Hindlimb muscle (tissue), 1 donor: ENCODE measurements at places on chromosomes 7 and 10. TPM values are rescaled to one million over a fixed set of nuclear protein-coding genes. Genes with fewer than 3 reads are reported as not detected.

DNA sequence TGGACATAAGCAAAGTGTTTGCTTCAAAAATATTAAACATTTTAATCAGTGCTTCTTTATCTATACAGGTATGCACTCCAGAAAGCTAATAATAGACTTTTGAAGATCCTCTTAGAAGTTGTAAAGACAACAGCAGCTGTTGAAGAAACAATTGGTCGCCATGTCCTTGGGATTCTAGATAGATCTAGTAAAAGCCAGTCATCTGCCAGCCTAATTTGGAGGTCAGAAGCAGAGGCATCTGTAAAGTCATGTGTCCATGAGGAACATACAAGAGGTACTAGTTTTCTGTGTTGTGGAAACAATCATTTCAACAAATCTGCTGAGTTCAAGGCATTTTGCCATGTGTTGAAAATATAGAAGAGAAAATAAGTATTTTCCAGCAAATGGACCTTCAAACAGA is 89.3 kb downstream of the CYP51A1 start:
- no peak for DNase-seq

KIFBP gene
- 23.9 TPM for polyA plus RNA-seq

DNA sequence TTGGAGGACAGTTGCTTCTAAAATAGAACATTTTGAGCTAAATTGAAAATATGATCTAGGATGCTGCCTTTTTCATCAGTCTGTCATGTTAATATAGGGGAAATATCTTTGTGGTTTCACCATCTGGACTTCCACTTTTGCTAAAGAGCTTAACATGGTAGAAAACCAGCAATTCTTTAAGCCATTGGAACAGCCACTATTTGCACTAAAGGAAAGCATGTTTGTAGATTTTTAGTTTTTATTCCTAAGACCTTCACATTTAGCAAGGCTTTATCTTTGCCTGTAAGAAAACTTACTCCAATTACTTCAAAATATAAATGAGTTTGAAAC is 291.0 kb downstream of the RNLS start:
- no peak for DNase-seq

NCOA4 gene
- polyA plus RNA-seq = 104 TPM

GRCh38 chr7:4070214-4070613 is 611.9 kb upstream of the FOXK1 start:
- DNase-seq = no peak

FUOM gene
- 5.4 TPM for polyA plus RNA-seq

ZNF853 gene
- 15.5 TPM for polyA plus RNA-seq

- no peak for DNase-seq
These were observed 263.7 kb downstream of the GLI3 start for GRCh38 chr7:41973202-41973730.

DNA sequence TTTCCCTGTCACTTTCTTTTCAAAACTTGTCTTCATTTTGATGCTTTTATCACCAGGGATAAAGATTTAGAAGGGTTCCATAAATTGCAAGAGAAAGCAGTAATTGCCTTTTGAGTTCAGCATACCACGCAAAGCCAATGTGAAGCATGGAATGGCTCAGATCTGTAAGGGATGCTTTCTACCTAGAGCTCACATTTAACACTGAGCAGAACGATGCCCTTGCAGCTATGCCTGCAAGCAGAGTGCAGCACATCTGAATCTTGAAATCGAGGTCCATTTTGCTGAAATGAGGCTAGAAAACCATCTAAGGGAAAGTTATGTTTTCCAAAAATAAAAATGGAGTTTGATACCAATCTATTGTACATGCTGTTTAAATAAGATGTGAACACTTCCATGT is 171.2 kb upstream of the CELF2 start:
- no peak for DNase-seq

ZP3 gene
- 1.2 TPM for polyA plus RNA-seq

DNA sequence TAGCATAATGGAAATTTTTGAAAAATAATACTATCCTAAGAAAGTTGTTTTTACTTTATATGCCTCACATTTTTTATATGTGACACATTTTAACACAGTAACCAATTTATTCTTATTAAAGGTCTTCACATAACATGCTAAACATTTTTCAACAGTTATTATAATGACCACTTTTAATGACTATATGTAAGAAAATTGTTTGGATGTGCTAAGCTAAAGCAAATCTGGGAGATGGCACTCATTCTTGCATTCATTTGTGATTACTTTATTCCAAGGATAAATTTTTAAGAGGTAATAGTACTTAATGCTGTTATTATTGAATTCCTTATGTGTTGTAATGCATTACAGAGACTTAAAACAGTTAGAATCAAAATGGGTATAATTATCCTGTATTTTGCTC is 88.1 kb downstream of the ANKIB1 start:
- DNase-seq = no peak

GRCh38 chr7:81079746-81080145 is 160.9 kb upstream of the SEMA3C start:
- peak; percentile 69 for DNase-seq

- DNase-seq = no peak
These were observed 140.2 kb upstream of the KLF6 start for GRCh38 chr10:3925184-3925583.

- no peak for DNase-seq
These were observed 155.5 kb downstream of the UBE2H start for GRCh38 chr7:129797214-129797789.

VSTM4 gene
- 53.3 TPM for polyA plus RNA-seq
